Left kidney (tissue), 8 donors: ENCODE measurements at places on chromosomes 11 and 22. TPM values are rescaled to one million over a fixed set of nuclear protein-coding genes. Genes with fewer than 3 reads are reported as not detected.

The PTPRJ gene
- 26.9 TPM for polyA plus RNA-seq

The MS4A4E gene
- 0.76 TPM for polyA plus RNA-seq

The FOLH1 gene
- polyA plus RNA-seq: 21.4 TPM

The MMP8 gene
- not detected for polyA plus RNA-seq

The HEPN1 gene
- polyA plus RNA-seq: 1.7 TPM

The FXYD6 gene
- 114 TPM for polyA plus RNA-seq

The GLYAT gene
- 151 TPM for polyA plus RNA-seq

The OR8D4 gene
- not detected for polyA plus RNA-seq

The ARFGAP2 gene
- polyA plus RNA-seq: 93.8 TPM
